CD4-positive, alpha-beta T cell treated with Interleukin-2 at 100 ng/mL for 4 hours (primary cell): ENCODE measurements at places on chromosomes 11 and 22.

- no peak for DNase-seq
Measured at GRCh38 chr11:70472240-70472639, 73.9 kb downstream of the CTTN start.

GRCh38 chr11:134856056-134856971, 444.3 kb upstream of the B3GAT1 start:
- no peak for DNase-seq

DNA sequence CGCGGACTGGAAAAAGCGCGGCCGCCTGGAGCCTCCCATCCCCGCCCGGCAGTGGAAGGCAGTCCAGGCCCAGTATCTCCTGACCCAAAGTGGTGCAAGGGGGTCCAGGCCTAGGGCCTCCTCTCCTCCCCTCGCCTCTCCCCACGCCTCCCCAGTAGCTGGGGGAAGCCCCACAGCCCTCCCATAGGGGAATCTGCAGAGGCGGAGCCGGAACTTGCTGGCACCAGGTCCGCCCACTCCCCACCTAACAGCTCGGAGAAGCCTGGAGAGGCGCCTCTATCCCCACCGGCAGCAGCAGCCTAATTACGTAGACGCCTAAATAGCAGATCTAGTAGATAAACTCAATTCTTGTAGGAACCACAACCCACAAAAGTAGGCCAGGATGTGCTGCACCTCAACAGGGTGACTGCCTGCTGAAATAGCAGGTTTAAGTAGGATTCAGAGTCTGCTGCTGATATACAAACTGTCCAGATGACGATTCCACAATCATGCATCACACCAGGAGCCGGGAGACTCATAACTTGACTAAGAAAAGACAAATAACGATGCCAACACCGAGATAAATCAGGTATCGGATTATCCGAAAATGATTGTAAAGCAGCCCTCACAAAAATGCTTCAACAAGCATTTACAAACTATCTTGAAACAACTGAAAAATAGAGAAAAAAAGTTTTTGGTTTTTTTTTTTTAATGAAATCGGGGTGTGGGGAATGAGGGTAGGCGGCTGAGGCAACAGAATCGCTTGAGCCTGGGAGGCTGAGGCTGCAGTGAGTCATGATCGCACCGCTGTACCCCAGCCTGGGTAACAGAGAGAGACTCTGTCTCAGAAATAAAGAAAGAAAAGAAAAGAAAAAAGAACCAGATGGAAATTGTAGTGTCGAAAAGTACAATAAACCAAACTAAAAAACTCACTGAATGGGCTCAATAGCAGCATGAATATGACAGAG, 11.4 kb upstream of the BRD1 start:
- DNase-seq = peak; percentile 94

DNA sequence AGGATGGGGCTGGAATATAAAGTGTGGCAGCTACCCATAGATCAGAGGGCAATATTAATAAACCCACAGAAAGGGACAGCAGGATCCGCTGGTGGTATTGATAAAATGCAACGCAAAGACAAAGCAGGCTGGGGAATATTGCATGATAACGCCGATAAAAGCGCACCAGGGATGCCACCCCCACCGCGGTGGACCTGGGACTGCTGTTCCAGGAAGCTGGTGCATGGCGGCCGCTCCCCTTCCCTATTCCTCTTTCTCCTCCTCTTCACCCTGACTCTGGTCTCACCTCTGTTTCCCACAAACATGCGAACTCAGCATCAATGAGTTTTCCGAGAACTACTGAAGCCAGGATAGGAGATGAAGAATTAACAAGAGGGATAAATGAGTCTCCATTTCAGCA, 20.2 kb downstream of the SPATA19 start:
- no peak for DNase-seq

GRCh38 chr22:22547692-22548300, 11.3 kb downstream of the PRAME start:
- DNase-seq = no peak

GRCh38 chr11:32068134-32068870, 22.6 kb upstream of the RCN1 start:
- DNase-seq = no peak

DNA sequence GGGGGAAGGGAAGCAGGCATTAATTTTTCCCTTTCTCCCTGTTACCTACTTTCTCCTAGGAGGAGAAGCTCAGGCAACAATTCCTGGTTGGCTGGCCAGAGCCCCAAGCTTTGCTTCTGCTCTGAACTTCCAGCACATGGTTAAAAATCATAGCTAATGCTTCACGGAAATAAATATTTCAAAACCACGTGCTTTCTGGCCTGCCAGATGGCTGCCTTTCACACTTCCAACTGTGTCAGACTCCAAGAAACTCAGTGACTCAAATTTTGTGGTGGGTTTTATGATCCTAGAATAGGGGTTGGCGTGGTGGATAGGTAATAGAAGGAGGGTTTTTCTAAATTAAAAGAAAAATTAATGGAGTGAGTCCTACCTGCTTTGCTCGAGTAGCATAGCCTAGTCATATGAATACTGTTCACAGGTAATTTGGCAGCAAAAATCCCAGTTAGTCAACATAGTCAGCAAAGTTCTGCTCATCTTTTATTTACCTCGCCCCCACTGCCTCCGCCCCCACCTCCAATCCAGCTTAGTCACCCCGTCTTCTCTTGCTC, 58.6 kb downstream of the SC5D start:
- DNase-seq = no peak

GRCh38 chr11:126305699-126306098, 1.8 kb downstream of the DCPS start:
- DNase-seq = peak; percentile 39

DNA sequence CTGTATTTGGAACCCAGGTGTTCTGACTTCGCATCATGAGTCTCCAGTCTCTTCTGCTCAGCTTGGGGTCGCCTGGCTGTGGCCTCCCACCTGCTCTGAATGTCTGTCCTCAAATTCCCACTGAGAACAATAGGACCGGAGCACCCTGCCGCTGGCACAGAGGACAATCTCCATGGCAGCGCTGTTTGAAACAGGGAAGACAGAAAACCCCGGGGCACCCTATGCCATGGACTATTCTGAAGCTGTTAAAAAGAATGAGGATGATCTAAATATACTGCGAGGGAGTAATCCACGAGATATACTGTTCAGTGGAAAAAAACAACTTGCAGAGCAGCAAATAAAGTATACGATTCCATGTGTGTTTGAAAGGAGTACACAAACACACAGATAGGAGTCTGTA, 415.6 kb upstream of the NARS2 start:
- no peak for DNase-seq

GRCh38 chr22:39471381-39472141, 14.7 kb downstream of the MGAT3 start:
- DNase-seq = no peak

DNA sequence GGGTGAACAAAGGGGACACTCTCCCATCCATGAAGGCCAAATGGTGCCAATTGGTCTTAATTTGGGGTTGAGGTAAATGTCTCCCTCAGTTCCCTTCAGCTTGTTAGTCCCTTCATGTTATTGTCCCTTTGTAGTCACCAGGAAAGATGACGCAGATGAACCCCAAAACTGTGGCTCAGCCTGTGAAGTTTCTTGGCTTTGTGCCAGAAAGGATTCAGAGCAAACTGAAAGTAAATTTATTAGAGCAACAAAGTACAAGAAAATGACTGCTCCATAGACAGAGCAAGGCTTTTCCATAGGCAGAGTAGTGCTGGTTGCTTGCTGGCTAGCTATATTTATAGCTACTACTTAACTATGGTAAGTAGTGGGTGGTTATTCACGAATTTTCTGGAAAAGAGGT, 16.7 kb downstream of the OR4C3 start:
- DNase-seq = peak; percentile 37

GRCh38 chr11:134022748-134023147, 46.1 kb upstream of the JAM3 start:
- no peak for DNase-seq

DNA sequence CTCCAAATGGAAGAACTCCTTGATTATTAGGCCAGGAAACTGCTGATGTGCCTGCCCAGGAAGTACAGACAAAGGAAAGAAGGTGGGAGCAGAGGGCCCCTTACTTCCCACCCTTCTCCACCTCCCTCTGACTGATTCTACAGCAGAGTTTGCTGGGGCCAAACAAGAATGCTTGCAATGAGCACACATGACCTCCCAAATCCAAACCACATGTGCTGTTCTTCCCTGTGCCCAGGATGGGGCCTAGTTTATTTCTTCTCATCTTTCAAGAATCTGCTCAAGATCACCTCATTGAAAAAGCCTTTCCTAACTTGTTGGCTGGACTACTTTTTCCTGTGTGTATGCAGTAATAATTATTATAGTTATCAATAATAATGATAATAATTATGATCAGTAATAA, 286.1 kb downstream of the RAB38 start:
- no peak for DNase-seq

DNA sequence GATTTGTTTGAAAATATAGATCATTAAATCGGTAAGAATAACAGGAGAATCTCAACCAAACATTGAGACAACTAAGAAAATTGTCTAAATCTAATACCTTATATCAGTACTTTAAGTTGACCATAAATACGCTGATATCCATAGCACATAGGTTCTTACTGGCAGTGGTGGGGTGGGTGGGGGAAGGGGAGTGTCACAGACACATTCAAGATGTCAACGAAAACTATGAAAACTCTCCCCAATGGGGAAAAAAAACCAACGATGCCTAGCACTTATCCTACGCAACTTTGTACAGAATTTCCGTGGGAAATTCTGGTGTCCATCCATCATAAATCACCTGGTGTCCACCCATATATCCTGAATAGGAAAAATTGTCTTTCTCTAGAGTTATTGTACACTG, 6.2 kb downstream of the GRAP2 start:
- DNase-seq = no peak

GRCh38 chr11:65390099-65390941, 3.9 kb downstream of the FRMD8 start:
- DNase-seq = no peak

- DNase-seq = no peak
Measured at GRCh38 chr11:126601136-126601535, 245.7 kb downstream of the ST3GAL4 start.

GRCh38 chr11:15727520-15727914, 612.8 kb downstream of the INSC start:
- DNase-seq = no peak
